CD4-positive, CD25-positive, alpha-beta regulatory T cell (primary cell): ENCODE measurements at places on chromosomes 6 and 20. TPM values are rescaled to one million over a fixed set of nuclear protein-coding genes. Genes with fewer than 3 reads are reported as not detected.

SLC22A1 gene
- polyA plus RNA-seq: not detected

- no peak for DNase-seq
- no peak overlapping the region for H3K4me3 ChIP-seq
- no peaks in the 10 kb centered on the region for H3K36me3 ChIP-seq
- peaks cover 25% of the 10 kb centered on the region for H3K27me3 ChIP-seq
- no peak overlapping the region for H3K27ac ChIP-seq
These were observed 117.5 kb downstream of the GPX5 start for GRCh38 chr6:28643017-28643740.

DNA sequence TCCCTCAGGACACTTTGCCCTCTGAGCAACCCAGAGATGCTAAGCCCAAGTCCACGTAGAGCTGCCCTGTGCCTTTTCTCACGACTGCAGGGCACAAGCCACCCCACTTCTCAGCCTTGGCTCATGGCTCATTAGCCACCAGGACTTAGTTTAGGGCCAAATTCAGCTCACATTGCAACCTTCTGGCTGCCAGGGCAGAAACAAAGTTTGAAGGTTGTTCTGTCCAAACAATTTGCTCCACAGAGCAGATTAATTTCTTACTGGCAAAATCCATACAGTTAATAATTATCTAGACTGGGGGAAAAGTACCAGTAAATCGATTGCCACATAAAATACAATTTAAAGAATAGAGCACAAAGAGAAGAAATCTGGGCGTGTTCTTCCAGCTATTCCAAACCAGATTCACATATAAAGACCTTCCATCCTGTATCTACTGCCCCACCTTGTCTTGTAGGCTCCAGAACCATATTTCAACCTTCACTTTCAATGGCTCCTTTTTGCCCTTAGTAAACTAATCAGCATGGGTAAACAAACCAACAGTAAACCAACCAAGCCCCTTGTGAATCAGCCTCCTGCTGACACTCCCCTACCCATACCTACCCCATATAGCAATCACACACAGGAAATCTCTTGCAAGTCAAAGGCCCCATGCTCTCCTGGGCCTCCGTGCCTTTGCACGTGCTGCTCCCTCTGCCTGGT lies 101.9 kb downstream of the QRSL1 start:
- H3K27ac ChIP-seq: no peak overlapping the region
- DNase-seq: no peak
- no peaks in the 10 kb centered on the region for H3K36me3 ChIP-seq
- H3K27me3 ChIP-seq: peaks cover 5% of the 10 kb centered on the region

GRCh38 chr6:31737991-31738979 lies 1.5 kb upstream of the MSH5 start:
- H3K4me1 ChIP-seq: peaks cover 69% of the 10 kb centered on the region
- peak overlapping the region; percentile 91 for H3K27ac ChIP-seq
- H3K27me3 ChIP-seq: no peaks in the 10 kb centered on the region
- peaks cover 12% of the 10 kb centered on the region for H3K36me3 ChIP-seq

PIGT gene
- 93.1 TPM for polyA plus RNA-seq

DNA sequence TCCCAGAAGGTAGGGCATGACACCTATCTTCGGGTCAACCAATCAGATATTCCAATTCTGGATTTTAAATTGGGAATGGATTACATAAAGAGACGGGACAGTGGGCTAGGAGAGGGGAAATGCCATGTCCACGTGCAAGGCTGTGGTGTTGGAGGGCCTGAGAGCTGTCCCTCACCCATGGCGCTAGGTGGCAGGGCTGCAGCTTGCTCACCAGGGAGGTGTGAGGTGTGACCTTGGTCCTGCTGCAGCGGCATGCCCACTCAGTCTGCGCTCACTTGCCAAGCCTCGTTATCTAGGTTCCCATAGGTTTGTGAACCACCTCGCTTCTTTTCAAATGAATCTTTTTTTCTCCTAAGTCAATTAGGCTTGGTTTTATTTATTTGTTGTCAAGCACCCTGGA lies 19.4 kb upstream of the CST3 start:
- no peak overlapping the region for H3K4me3 ChIP-seq
- DNase-seq: no peak
- no peaks in the 10 kb centered on the region for H3K36me3 ChIP-seq
- no peaks in the 10 kb centered on the region for H3K4me1 ChIP-seq
- no peak overlapping the region for H3K27ac ChIP-seq

DNA sequence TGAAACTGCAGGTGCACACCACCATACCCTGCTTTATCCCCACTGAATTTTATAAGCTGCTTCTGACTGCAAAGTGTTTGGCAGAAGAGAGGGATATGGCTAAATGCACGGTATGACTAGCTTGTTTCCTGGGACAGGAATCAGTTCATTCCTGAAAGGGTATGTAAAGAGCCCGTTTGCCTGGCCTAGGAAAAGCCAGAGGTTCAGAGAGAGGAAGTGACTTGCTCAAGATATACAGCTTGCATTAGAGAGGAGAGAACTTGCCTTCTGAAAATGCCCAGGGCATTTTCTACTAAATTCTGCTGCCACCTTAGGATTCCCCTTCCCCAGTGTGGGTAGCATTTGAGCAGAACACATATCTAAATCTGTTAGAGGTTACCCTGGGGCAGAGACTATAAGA lies 683 bp upstream of the GCNT2 start:
- no peaks in the 10 kb centered on the region for H3K27me3 ChIP-seq
- no peak overlapping the region for H3K4me3 ChIP-seq
- H3K27ac ChIP-seq: no peak overlapping the region
- no peaks in the 10 kb centered on the region for H3K36me3 ChIP-seq
- no peaks in the 10 kb centered on the region for H3K4me1 ChIP-seq
- no peak for DNase-seq

GRCh38 chr6:151493804-151494234 lies at the start of gene CCDC170:
TSS of gene CCDC170 (plus strand) at chr6:151494017. CDS start at chr6:151494129, 112 bp downstream.
- no peak for DNase-seq
- peaks cover 13% of the 10 kb centered on the region for H3K4me1 ChIP-seq
- no peak within 1 kb of the TSS for H3K27ac ChIP-seq
- H3K4me3 ChIP-seq: no peak within 1 kb of the TSS
- no peaks in the 10 kb centered on the region for H3K36me3 ChIP-seq

GRCh38 chr20:17887331-17888030 lies 81.1 kb downstream of the SNX5 start:
- no peaks in the 10 kb centered on the region for H3K4me1 ChIP-seq
- DNase-seq: no peak
- H3K27ac ChIP-seq: no peak overlapping the region
- no peak overlapping the region for H3K4me3 ChIP-seq
- peaks cover 9% of the 10 kb centered on the region for H3K27me3 ChIP-seq
- H3K36me3 ChIP-seq: no peaks in the 10 kb centered on the region

GRCh38 chr6:106747139-106747538 lies 117.8 kb downstream of the QRSL1 start:
- no peaks in the 10 kb centered on the region for H3K4me1 ChIP-seq
- DNase-seq: no peak
- H3K36me3 ChIP-seq: no peaks in the 10 kb centered on the region
- peaks cover 9% of the 10 kb centered on the region for H3K27me3 ChIP-seq
- no peak overlapping the region for H3K27ac ChIP-seq

GRCh38 chr20:64238115-64238825 lies 17.3 kb upstream of the PCMTD2 start:
- no peak for DNase-seq
- H3K27me3 ChIP-seq: no peaks in the 10 kb centered on the region
- no peaks in the 10 kb centered on the region for H3K4me1 ChIP-seq
- no peak overlapping the region for H3K4me3 ChIP-seq
- H3K27ac ChIP-seq: no peak overlapping the region

RNF114 gene
- polyA plus RNA-seq: 146 TPM

LY6G6D gene
- not detected for polyA plus RNA-seq

GRCh38 chr6:15253203-15254022 lies 7.5 kb downstream of the JARID2 start:
- H3K4me3 ChIP-seq: peak overlapping the region; percentile 74
- peak overlapping the region; percentile 48 for H3K27ac ChIP-seq

DNA sequence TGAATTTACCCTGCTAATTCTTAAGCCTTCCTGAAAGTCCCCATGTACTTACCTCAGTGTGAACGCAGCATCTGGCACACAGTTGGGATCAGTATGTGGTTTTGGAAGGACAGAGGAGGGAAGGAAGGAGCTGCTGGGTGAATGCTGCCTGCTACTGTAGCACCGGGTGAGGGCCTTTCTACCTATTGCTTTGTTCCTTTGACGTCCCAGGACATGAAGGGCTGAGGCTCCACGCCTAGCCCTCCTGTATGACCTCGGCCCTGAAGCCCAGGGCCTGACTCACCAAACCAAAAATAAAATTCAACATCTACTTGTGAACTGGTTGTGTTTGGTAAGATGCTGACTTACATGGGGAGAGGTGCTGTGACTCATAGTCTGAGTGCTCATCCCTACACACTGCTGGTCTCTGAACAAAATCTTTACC lies 51.1 kb downstream of the ARID1B start:
- DNase-seq: peak; percentile 10
- no peak overlapping the region for H3K4me3 ChIP-seq
- H3K27me3 ChIP-seq: no peaks in the 10 kb centered on the region
- no peak overlapping the region for H3K27ac ChIP-seq
- H3K36me3 ChIP-seq: peaks cover 17% of the 10 kb centered on the region
- H3K4me1 ChIP-seq: peaks cover 28% of the 10 kb centered on the region

EYS gene
- 0.06 TPM for polyA plus RNA-seq

TREML2 gene
- 0.64 TPM for polyA plus RNA-seq

DNA sequence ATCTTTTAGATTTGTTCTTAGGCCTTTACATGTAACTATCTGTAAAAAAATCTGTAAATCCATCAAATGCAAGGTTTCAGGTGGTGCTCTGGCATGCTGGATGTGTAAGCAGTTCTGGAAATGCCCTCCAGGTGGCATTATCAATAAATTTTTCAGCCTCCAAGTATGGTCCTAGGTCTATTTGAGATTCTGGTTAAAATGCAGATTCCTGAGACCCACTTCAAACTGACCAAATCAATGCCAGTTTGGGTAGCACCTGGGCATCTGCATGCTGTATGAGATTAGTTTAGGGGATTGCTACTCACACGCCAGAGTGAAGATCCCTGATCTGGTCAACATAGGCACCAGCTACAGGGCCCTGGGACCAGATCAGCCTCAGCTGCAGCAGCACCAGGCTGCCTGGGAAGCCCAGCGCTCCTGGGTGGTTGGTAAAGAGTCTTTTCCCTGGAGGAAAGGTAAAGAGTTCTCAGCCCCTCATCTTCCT lies 507.3 kb upstream of the CITED2 start:
- peaks cover 2% of the 10 kb centered on the region for H3K27me3 ChIP-seq
- H3K27ac ChIP-seq: no peak overlapping the region
- H3K4me1 ChIP-seq: no peaks in the 10 kb centered on the region
- no peak overlapping the region for H3K4me3 ChIP-seq

DNA sequence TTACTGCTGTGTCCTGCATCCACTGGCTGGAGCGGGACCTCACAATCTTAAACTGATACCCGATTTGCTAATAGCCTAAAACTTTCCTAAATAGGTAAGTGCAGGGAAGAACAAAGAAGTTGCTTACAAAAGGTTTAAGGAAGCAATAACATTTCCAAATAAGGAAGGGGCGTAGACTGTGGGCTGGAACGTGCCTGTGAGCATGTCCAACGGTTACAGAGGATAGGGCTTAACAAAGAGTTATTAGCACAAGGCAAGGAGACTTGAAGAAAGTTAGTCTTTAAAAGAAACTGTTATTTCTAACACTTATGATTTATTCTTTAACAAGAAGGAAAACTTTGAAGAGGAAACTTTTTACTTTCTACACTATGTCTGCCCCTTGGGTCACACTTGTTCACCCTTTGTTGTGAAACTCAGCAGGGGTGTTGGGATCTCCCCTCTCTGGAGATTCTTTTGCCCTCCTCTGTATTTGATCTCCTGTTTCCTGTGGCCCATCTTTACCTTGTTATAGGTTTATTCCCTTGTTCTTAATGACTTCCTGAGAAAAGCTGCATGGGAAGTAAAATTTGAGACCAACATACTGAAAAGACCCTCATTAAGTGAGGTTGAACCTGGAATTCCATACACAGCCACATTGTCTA lies 28.7 kb downstream of the KAT14 start:
- H3K4me1 ChIP-seq: peaks cover 8% of the 10 kb centered on the region
- no peak overlapping the region for H3K27ac ChIP-seq
- no peaks in the 10 kb centered on the region for H3K27me3 ChIP-seq
- H3K4me3 ChIP-seq: no peak overlapping the region
- H3K36me3 ChIP-seq: peaks cover 31% of the 10 kb centered on the region

PRKN gene
- 3.7 TPM for polyA plus RNA-seq

DNA sequence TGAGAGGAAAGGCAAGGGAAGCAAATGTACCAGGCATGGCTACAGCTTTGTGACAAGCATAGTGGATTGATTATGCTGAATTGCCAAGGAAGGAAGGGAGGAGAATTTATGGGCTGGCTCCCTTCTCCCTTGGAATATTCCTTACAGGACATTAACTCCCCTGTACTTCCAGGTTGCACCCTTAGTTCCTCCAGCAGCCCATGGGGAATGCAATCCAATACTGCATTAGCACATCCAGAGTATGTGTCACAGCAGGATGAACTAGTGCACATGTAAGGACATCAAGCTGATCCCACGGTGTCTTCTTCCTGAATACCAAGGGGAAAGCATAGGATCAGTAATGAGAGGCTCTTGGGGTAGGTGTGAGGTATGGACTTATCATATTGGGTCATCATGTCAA lies 390.7 kb upstream of the POU3F2 start:
- H3K36me3 ChIP-seq: no peaks in the 10 kb centered on the region
- DNase-seq: no peak
- no peak overlapping the region for H3K27ac ChIP-seq
- H3K4me3 ChIP-seq: no peak overlapping the region

GRCh38 chr20:19520261-19520660 lies 237.8 kb upstream of the RIN2 start:
- H3K4me3 ChIP-seq: no peak overlapping the region
- no peaks in the 10 kb centered on the region for H3K27me3 ChIP-seq
- H3K4me1 ChIP-seq: no peaks in the 10 kb centered on the region
- H3K27ac ChIP-seq: no peak overlapping the region
- no peak for DNase-seq
- no peaks in the 10 kb centered on the region for H3K36me3 ChIP-seq

DNA sequence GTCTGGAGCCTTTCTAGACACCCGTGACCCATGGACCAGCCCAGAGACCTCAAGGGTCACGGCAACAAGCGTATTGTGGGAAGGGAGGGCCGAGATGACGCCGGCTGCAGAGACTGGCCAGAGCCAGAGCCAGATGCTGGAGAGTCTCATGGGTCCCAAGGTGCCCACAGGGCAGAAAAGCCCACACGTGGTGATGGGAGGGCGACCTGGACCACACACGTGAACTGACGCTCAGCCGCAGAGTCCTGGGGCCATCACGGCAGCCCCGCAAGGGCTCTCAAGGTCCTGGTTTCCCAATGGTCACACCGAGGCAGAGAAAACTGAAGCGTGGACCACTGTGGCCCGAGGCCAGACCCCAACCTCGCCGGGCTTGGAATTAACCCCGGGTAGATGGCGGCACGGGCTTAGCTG lies 92.6 kb downstream of the YTHDF1 start:
- no peak overlapping the region for H3K27ac ChIP-seq
- no peaks in the 10 kb centered on the region for H3K4me1 ChIP-seq
- no peaks in the 10 kb centered on the region for H3K27me3 ChIP-seq
- no peak overlapping the region for H3K4me3 ChIP-seq
- DNase-seq: no peak

DNA sequence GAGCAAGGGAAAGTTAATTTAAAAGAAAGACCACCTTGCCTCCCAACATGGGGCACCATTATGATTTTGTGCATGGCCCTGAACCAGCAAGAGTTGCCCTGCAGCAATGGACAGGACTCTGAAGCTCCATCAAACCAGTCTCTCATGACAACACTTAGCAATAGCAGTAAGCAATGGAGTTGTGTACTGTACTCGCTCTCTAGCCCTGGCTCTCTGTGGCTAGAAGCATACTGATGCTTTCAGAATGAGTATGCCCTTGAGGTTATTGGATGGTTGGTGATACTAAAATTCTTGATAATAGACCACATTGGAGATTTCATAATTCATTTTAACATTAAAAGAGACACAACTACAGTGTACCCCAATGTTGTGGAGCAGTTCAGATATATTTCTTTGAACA lies 23.2 kb upstream of the LMBRD1 start:
- DNase-seq: no peak
- H3K27me3 ChIP-seq: no peaks in the 10 kb centered on the region
- H3K36me3 ChIP-seq: no peaks in the 10 kb centered on the region
- H3K27ac ChIP-seq: no peak overlapping the region
